Astrocyte (in vitro differentiated cells and primary cell): ENCODE measurements at places on chromosomes 6 and 20. TPM values are rescaled to one million over a fixed set of nuclear protein-coding genes. Genes with fewer than 3 reads are reported as not detected.
A peak's percentile ranks its signal among the peaks of the same experiment; 100 is the strongest.

GRCh38 chr20:9409981-9410380 is 104.4 kb upstream of the LAMP5 start:
- no peaks in the 10 kb centered on the region for H3K36me3 ChIP-seq
- DNase-seq: peak; percentile 90
- no peak overlapping the region for H3K4me3 ChIP-seq
- peak overlapping the region; percentile 68 for H3K27ac ChIP-seq
- H3K27me3 ChIP-seq: no peaks in the 10 kb centered on the region

- peaks cover 17% of the 10 kb centered on the region for H3K4me1 ChIP-seq
- H3K4me3 ChIP-seq: no peak overlapping the region
- no peaks in the 10 kb centered on the region for H3K36me3 ChIP-seq
- H3K27ac ChIP-seq: no peak overlapping the region
- no peak for DNase-seq
These were observed 75.0 kb upstream of the SULF2 start for GRCh38 chr20:47860049-47860830.

- H3K27ac ChIP-seq: no peak overlapping the region
- no peaks in the 10 kb centered on the region for H3K36me3 ChIP-seq
- no peak for DNase-seq
- H3K27me3 ChIP-seq: no peaks in the 10 kb centered on the region
- peaks cover 19% of the 10 kb centered on the region for H3K4me1 ChIP-seq
- H3K4me3 ChIP-seq: no peak overlapping the region
These were observed 117.3 kb downstream of the ADGRG6 start for GRCh38 chr6:142419071-142419470.

DNA sequence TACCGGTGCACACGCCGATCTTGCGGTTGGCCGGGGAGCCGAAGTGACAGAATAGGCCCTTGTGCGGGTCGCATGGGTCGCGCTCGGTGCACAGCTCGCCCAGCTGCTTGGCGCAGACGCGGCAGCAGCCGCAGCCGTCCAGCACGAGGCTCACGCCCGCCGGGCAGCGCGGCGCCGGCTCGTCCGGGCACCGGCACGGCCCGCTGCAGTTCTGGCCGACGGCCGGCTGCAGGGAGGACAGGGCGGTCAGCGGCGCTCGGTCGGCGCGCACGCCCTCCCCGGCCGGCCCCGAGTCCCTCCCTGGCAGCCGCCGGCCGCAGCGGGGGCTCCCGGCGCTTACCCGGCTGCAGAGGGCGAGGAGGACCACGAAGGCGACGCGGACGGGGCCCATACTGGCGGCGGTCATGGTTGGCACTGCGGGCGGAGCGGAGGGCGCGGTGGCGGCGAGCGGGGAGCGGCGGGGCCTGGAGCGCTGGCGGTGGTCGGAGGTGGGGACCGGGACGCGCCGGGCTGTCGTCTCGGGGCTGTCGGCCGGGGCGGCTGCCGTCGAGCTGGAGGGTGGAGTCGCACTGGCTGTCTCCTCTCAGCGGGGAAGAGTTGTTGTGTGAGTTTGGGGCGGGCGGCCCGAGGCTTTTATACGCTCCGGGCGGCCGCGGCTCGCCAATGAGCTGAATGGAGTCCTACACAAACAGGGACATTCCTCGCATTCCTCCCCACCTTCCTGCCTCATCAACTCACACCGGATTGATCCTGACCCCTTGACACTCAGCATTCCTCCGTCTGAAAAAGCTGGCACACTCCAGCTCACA is at the start of gene CCN2:
CCN2 (minus strand) TSS at position 606 of the 809 bp plus-strand sequence; CDS start at position 406, 200 bp downstream.
- peak within 1 kb of the TSS; percentile 87 for H3K27ac ChIP-seq
- peaks cover 9% of the 10 kb centered on the region for H3K36me3 ChIP-seq
- peak; percentile 99 for DNase-seq

DNA sequence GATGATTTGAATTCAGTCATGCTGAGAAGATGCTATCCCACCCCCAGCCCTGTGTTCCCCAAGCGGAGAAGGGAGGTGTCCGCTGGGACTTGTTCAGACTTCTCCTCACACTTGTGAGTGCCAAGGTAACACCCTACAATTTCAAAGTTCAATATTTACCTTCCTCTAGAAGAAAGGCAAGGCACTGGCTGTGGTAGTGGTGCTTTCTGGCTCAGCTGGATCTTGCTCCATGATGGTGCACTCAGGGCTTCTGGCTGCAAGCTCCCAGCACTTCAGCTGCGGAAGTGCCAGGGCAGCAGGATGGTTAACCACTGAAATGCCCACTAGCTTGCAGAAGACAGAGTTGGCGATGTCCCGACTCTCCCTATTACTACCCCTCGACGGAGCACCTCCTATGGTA is 135.4 kb downstream of the MTFR2 start:
- no peaks in the 10 kb centered on the region for H3K36me3 ChIP-seq
- H3K27ac ChIP-seq: no peak overlapping the region
- H3K27me3 ChIP-seq: no peaks in the 10 kb centered on the region
- no peak overlapping the region for H3K4me3 ChIP-seq

PEX6 gene
- 22.7 and 27.1 TPM in 2 replicates for total RNA-seq
